ENCODE measurements at places on chromosomes 1 and 21. TPM values are rescaled to one million over a fixed set of nuclear protein-coding genes. Genes with fewer than 3 reads are reported as not detected.

VSIG8 gene
- not detected for total RNA-seq

RGS13 gene
- total RNA-seq, result not detected

CR1 gene
- 0.16 TPM for total RNA-seq

OR2G6 gene
- total RNA-seq, result not detected

CORT gene
- total RNA-seq, result 0.95 TPM

GREM2 gene
- total RNA-seq, result not detected

HHIPL2 gene
- total RNA-seq, result 0.18 TPM

APH1A gene
- total RNA-seq, result 128 TPM

ESRRG gene
- not detected for total RNA-seq

DNA sequence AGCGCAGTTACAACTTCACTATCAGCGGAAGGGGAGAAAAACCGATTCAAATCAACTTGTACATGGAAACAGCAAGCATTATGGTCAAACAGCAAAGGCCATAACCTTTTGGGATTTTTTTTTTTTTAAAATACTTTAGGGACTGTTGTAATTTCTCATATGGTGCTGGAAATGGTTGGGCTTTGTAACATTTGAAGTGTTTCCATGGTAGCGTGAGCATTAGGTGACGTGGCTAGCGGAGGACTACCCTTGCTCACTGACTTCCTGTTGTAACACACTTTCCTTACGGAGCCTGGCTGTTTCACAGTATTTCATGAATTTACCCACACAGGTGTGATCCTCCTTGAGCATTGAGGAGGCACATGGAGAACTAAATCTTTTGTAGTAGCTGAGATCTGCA is 269.5 kb downstream of the TM2D1 start:
- no peak for DNase-seq

- DNase-seq, result no peak
Observed at GRCh38 chr1:68036946-68037345, 13.5 kb downstream of the DIRAS3 start.

- DNase-seq, result peak; percentile 54
Observed at GRCh38 chr1:33349081-33349759, 28.3 kb upstream of the A3GALT2 start.

- DNase-seq, result no peak
Observed at GRCh38 chr1:180601512-180601911, 30.3 kb upstream of the XPR1 start.

DNA sequence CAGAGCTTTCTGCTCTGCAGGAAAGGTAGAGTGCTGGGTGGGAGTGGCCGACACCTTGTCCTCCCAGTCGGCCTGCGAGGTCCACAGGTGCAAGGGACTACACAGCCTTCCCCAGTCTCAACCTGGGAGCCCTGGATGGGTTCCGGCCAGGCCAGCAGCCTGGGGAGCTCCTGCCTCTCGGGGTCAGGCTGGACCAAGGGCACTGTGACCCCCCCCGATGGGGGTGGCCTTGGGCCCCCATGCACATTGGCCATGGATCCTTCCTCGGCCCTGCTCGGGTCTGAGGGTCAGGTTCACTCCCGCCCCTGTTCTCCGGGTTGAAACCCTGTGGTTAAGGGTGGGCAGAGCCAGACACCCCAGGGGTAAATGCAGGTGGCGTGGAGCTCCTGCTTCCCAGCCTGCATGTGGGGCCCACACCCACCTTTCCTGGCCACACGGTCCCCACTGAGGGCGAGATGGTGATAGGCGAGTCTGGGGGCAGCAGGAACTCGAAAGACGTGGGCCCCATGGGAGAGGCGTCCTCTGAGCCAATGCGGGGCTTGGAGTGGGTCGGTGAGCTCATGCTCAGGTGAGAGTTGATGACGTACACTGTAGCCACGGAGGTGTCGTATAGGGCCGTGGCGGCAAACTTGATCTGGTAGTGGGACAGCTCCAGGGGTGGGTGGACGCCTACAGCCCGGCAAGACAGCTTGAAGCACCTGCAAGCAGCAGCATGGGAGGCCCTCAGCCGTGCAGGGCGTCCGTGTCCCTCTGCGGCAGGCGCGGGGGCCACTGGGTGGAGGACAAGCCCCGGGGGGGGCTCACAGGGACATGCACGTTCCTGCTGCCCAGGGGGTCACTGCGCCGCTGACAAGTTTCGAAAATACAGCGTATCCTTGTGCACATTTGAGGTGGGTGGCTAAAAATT is 10.8 kb upstream of the TMEM52 start:
- DNase-seq, result no peak

DNA sequence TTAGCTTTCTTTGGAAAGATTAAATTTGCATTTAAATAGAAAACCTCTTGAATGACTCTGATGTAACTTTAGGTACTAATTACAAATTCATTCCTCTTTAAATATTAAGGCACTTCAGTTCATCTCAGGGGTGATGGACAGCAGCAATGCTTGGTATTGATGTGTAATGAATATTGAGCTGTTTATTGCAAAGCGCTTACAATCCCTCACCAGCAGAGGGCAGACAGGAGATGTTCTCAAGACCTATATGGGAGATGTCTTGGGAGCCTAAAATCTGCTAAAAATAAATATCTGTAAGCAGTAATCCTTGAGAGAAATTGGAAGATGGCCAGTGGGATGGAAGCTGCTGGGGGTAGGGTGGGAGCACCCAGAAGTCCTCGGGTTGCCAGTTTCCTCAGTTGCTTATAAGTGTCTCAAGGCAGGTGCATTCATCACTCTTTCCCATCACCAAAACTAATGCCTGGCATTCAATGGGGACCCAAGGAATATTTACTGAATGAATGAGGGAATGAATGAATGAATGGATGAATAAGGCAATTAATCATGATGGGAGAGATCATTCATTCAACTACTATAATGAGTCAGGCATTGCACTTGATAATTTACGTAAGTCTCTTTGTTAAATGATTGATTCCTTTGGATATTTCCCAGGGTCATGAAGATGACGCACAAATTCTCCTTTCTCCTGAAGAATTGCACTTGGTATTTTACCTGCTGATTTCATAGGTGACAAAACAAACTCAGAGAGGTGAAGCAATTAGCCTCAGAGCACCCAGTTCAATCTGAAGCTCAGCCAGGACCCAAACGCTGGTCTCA is 2.3 kb downstream of the KLHDC8A start:
- peak; percentile 79 for DNase-seq

- no peak for DNase-seq
Observed at GRCh38 chr1:12184008-12184681, 17.4 kb downstream of the TNFRSF1B start.

DNA sequence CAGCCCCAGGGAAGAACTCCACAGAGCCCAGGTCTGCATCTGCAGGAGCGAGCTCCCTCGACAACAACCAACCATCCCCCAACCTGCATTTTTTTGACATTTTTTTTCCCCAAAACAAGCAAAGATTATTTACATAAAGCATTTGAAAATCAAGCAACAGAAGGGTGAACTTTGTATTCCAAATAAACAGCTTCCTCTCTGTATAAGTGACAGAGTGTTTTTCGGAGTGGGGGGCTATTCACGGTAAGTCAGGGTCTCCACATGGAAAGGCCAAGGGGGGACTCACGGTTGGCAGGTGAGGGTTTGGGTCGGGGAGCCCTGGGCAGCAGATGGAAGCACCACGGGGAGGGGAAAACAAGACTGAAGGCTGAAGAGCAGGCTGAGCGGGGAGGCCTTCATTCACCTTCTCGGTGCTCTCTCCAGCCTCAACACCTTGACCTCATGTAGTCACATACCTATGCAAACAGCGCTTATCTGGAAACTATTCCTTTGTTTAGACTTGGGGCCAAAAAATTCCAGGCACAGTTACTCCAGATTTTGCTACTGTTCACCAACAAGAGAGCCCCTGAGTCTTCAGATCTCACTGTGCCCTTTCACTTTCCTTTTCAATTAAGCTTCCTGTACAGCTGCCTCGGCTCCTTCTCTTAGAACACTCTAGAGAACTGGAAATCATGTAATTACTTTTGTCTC is 27.6 kb downstream of the C2CD2 start:
- DNase-seq, result peak; percentile 65

DNA sequence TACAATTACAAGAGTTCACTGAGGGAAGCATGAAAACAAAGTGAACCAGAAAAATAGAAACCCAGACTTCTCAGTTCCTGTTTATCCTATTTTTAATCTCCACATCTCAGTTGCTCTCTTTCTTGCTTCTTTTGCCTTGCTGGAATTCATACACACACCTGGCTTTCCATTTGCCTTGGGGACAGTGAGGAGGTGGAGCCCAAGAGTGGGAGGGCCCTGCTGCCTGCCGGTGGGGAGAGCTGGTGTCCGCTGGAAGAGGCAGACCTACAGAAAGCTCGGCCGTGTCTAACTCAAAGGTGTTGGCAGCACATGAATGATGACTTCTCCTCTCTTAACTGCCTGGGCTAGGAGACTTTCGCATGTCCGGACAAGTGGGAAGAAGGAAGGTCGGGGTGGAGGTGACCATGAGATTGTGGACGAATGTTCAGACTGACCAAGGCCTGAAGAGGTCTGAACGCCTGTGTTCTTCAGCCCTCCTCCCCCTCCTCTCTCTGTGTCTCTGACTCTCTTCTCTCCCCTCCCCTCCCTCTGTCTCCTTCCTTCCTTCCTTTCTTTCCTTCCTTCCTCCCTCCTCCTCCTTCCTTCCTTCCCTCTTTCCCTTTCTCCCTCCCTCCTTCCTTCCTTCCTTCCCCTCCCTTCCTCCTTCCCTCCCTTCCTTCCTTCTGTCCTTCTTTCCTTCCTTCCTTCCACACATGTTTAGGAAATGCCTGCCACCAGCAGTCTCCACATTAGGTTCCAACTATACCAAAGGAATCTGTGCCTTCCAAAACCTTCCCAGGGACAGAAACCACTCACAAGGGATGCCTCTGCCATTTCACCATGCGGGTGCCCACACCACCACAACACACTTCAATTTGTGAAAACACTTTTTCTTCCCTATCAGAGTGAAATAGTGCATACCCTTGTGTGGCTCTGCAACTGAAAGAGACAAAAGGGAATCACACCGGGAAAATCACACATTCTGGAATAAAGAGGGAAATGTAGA is 157.3 kb upstream of the RUNX1 start:
- no peak for DNase-seq

DNA sequence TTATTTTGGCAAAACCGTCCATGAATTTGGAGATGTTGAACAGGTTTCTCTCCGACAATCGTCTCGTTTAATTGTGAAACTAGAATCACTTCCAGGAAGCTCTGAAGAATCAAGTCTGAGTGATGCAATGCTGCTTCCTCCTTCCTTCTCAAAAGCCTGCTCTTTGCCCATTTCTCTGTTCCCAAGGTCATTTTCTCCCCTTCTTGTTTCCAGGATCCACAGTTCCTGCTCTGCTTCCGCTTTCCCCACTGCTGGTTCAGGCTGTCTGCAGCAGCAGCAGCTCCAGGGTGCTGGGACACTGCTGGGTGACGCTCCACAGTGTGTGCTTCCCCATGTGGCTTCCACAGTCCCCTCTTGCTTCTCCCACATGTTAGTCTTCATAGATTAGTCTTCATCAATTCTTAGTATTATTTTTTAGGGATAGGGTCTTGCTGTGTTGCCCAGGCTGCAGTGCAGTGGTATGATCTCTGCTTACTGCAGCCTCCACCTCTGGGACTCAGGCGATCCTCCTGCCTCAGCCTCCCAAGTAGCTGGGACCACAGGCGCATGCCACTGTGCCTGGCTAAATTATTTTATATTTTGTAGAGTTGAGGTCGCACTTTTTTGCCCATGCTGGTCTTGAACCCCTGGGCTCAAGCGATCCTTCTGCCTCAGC is 156.2 kb downstream of the DYRK1A start:
- no peak for DNase-seq

GRCh38 chr21:36784947-36785346 is 86.0 kb downstream of the SIM2 start:
- no peak for DNase-seq

GRCh38 chr1:156646738-156647211 is 4.9 kb downstream of the BCAN start:
- DNase-seq, result no peak

- DNase-seq, result no peak
Observed at GRCh38 chr1:220962031-220962751, 82.9 kb downstream of the HLX start.

GRCh38 chr1:218411101-218411500 is 66.0 kb downstream of the TGFB2 start:
- no peak for DNase-seq

GRCh38 chr1:66275601-66276023 is 258.3 kb upstream of the SGIP1 start:
- no peak for DNase-seq

- DNase-seq, result no peak
Observed at GRCh38 chr1:115282807-115283208, 55.2 kb downstream of the NGF start.

GRCh38 chr21:43882952-43883545 is 18.0 kb downstream of the AGPAT3 start:
- DNase-seq, result no peak

- DNase-seq, result no peak
Observed at GRCh38 chr1:117600966-117601365, 4.9 kb upstream of the TENT5C start.

DNA sequence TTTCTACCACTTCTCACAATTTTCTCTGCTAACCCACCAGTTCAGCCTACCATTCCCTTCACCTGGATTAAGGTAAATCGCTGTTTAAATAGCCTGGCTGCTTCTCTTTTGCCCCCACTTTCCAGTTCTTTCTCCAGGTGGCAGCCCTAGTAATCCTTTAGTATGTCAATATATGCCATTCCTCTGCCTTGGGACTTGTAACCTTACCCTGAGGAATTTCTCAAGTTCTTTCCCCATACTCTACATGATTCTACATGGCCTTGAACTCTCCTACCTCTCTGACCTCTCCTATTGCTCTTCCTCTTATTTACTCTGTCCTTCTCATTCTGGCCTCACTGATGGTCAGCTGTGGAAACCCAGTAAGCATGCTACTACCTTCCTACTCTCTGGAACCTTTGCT is 546.0 kb downstream of the PLA2G4A start:
- DNase-seq, result no peak

DNA sequence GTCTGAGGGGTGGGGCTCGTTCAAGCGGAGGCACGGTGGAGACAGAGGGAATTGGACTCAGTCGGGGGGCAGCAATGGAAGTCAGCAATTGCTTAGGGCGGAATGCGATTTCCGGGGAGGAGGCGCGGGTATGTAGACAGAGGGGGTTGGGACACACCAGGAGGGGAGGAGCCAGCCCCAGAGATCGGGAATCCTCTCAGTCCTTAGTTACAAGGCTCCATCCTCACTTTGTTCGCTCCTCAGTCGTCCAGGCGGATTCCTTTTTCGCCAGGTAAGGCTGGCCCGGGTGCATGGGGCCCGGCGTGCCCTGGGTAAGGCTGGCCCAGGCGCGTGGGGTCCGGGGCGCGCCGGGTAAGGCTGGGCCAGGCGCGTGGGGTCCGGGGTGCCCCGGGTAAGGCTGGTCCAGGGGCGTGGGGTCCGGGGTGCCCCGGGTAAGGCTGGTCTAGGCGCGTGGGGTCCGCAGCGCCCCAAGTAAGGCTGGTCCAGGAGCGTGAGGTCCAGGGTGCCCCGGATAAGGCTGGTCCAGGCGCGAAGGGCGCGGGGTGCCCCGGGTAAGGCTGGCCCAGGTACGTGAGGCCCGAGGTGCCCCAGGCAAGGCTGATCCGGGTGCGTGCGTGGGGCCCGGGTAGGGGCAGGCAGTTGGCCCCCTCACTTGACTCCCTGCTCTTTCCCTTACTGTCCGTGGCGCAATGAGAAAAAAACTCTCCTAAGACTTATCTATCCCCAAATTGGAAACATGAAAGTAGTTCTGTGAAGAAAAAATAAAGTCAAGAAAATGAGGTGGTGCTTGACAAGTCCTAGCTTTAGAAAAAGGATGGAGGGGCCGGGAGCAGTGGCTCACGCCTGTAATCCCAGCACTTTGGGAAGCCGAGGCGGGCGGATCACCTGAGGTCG is at the start of gene L1TD1:
TSS of gene L1TD1 (plus strand) at position 199 of the 894 bp plus-strand sequence. CDS start 11,780 bp downstream, outside the sequence.
- no peak for DNase-seq

Measured in activated CD8-positive, alpha-beta T cell treated with anti-CD3 and anti-CD28 coated beads, Interleukin-2, amount 10 ng/mL, durations not matched to agents 7 days and 5 days (primary cell).